Activated naive CD8-positive, alpha-beta T cell treated with anti-CD3 and anti-CD28 coated beads, Interleukin-2, amount 10 ng/mL, durations not matched to agents 7 days and 5 days (primary cell): ENCODE measurements at places on chromosomes 6 and 20. TPM values are rescaled to one million over a fixed set of nuclear protein-coding genes. Genes with fewer than 3 reads are reported as not detected.
A peak's percentile ranks its signal among the peaks of the same experiment; 100 is the strongest.

DNA sequence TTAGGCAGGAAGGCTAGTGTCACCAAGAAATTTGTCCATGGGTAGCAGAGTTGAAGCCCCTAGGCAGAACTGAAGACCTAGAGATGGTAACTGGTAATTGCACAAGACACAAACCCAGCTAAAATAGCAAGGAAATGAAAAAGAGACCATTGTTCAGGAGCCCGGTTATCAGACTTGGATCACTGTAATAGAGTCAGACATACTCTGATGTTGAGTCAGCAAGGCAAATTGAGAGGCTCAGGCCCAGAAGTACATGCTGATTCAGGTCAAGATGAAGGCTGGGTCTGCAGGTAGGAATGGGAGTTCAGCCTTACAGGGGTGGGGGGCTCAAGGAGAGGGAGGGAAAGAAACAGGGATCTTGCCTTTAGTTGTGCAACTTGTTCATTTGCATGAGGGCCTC lies 6.5 kb upstream of the TMEM242 start:
- H3K36me3 ChIP-seq = no peaks in the 10 kb centered on the region
- no peak for DNase-seq
- H3K4me1 ChIP-seq = peaks cover 4% of the 10 kb centered on the region

GRCh38 chr6:155444952-155445903 lies 10.4 kb downstream of the NOX3 start:
- peak overlapping the region; percentile 21 for H3K4me3 ChIP-seq
- H3K27ac ChIP-seq = peak overlapping the region; percentile 4
- H3K27me3 ChIP-seq = peaks cover 2% of the 10 kb centered on the region
- peaks cover 21% of the 10 kb centered on the region for H3K4me1 ChIP-seq

DNA sequence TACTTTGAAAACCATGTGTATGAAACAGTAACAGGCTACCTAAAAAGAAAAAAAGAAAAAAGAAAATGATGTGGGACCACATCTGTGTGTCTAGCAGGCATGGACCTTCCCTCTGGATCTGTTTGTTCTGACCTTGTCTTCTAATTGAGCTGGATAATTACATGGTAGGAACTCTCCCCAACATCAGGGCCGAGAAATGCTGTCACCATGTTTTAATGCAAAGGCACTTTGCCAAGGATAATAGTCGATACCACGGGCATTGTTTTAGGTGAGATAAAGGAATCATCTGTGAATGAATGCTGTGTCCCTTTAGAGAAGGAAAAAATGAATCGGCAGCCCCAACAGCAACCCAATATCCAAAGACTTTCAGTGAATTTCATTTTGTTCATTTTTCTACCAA lies 149.1 kb downstream of the ZDHHC14 start:
- DNase-seq = no peak
- peaks cover 40% of the 10 kb centered on the region for H3K4me1 ChIP-seq
- peaks cover 17% of the 10 kb centered on the region for H3K36me3 ChIP-seq
- H3K4me3 ChIP-seq = no peak overlapping the region

DNA sequence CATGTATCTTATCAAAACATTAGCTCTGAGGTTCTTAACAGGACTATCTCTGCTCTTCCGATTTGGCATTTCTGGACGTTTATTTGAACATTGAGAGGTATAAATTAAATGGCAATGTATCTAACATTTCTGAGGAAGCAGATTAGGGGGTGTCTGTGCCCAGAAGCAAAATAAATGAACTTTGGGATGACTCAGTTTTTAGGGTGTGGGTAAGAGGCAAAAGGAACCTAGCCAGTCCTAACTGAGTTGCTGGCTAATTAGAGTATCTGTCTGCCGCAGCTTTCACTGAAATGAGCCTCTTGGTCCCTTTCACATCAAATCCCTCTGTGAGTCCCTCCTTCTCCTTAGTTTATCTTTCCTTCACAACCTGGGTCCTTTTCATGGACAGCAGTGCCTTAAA lies 1.1 kb downstream of the RNF144B start:
- H3K27ac ChIP-seq = no peak overlapping the region
- no peak for DNase-seq
- peaks cover 22% of the 10 kb centered on the region for H3K4me1 ChIP-seq
- H3K27me3 ChIP-seq = peaks cover under 1% of the 10 kb centered on the region

The ANKRD6 gene
- 14.7 TPM for total RNA-seq

The BPIFA3 gene
- total RNA-seq = not detected

DNA sequence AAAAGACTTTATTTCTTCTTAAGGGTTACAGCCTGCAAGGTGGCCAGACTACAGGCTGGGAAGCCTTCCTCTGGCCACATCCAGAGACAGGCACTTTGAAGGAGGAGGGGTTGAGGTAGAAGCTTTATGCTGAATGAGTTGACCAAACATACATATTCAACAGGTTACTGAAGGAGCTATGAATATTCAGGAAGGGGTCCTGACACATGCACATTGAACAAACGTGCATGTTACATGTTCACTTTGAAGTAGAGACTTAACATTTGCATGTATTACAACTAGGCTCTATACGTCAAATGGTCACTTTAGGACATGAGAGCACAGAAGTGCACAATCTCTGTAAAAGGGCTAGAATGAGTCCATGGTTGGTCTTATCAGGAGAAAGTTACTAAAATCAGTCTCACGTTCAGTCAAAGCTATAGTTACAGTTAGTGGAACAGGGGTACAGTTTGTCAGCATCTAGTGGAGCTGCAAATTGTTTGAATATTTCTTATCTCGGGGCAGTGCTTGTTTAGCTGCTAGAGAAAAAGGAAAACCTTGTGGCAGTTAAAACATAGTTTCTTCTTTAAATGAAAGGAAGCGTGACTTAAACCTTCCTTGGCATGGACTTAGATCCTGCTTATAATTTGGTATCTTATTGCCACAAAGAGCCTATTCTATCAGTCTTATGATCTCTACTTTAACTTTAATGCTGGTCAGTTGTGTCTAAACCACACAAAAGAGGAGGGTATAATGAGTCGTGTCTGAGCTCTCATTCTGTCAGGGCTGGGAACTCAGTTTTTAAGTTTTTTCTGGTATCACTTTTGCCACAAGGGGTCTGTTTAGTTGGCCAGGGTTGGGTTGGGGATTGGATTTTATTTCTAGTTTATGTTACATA lies 4.6 kb upstream of the ZSCAN9 start:
- peaks cover 12% of the 10 kb centered on the region for H3K4me1 ChIP-seq
- no peaks in the 10 kb centered on the region for H3K36me3 ChIP-seq
- no peak overlapping the region for H3K27ac ChIP-seq

DNA sequence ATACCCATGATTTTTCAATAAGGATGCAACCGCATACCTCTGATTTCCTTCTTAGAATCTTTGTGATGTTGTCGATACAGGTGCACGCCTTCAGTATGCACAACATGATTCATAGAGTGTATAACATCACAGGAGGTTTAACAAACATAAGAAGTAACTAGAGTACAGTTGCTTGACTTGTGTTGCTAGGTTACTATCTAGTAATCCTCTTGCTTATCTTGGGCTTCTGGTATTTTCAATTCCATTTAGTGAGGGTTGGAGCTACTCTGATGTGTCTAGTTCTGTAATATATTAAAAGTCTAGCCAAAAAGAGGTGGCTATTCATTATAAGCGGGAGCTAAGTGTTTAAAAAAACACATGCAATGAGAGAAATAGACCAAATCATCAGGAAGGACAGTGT lies 85.5 kb upstream of the TENT5A start:
- no peaks in the 10 kb centered on the region for H3K36me3 ChIP-seq
- no peak overlapping the region for H3K4me3 ChIP-seq
- no peaks in the 10 kb centered on the region for H3K27me3 ChIP-seq

DNA sequence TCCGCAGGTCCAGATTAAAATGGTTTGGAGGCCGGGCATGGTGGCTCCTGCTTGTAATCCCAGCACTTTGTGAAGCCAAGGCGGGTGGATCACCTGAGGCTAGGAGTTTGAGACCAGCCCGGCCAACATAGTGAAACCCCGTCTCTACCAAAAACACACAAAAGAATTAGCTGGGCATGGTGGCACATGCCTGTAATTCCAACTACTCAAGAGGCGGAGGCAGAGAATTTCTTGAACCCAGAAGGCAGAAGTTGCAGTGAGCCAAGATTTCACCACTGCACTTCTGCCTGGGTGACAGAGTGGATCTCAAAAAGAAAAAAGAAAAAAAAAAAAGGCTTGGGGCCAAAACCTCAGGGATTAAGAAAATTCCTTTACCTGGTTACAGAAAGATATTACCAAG lies 30.5 kb downstream of the C6orf15 start:
- H3K27ac ChIP-seq = no peak overlapping the region
- no peaks in the 10 kb centered on the region for H3K36me3 ChIP-seq
- H3K4me3 ChIP-seq = no peak overlapping the region
- no peak for DNase-seq
- peaks cover 16% of the 10 kb centered on the region for H3K27me3 ChIP-seq

GRCh38 chr20:52031206-52031562 lies 160.4 kb downstream of the ZFP64 start:
- peaks cover 11% of the 10 kb centered on the region for H3K4me1 ChIP-seq
- DNase-seq = no peak
- H3K4me3 ChIP-seq = no peak overlapping the region

DNA sequence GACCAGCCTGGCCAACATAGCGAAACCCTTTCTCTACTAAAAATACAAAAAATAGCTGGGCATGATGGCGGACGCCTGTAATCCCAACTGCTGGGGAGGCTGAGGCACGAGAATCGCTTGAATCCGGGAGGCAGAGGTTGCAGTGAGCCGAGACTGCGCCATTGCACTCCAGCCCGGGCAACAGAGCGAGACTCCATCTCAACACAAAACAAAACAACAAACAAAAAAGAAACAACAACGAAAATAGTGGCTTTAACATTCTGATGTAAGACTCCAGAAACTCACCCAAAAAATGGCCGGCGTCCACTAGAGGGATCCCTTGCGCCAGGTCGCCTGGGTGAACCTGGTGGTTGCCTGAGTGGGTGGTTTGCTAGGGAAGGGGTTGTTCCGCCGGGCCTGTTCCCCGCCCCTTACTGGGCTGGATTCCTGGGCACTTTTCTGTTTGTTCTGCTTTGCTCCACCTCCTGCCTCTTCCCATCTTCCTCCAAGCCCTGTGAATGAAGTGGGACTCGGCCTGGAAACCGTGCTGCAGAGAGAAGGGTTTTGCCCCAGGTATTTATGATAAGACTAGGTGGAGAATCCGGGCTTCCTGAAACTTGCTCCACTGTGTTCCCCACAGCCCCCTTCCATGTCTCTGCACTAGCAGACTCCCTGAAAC lies 1.5 kb downstream of the PABPC1L start:
- peaks cover 17% of the 10 kb centered on the region for H3K36me3 ChIP-seq
- peaks cover 33% of the 10 kb centered on the region for H3K4me1 ChIP-seq
- peak overlapping the region; percentile 48 for H3K27ac ChIP-seq
- no peaks in the 10 kb centered on the region for H3K27me3 ChIP-seq
- peak; percentile 71 for DNase-seq
- peak overlapping the region; percentile 61 for H3K4me3 ChIP-seq

The ELOVL2 gene
- not detected for total RNA-seq

DNA sequence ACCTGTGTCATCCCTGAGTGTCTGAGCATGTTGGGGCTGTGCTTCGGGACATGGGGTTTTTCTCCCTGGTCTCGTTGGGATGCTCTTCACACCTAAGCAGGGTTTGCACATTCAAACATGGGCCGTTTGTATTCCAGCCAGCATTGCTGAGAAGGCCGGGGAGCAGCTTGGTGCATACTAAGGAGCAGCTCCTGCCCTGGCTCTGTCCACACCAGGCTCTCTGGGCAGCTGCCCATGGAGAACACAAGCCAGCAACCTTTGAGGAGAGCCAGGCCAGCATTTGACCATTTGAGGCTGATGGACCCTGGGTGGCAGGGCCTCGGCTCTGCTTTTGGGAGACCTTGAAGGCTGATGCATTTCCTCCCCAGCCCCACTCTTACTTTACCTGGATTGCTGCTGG lies 92.1 kb downstream of the PHACTR3 start:
- H3K27ac ChIP-seq = no peak overlapping the region
- DNase-seq = no peak
- H3K27me3 ChIP-seq = peaks cover 2% of the 10 kb centered on the region

GRCh38 chr20:24638591-24639548 lies 169.4 kb downstream of the SYNDIG1 start:
- no peaks in the 10 kb centered on the region for H3K4me1 ChIP-seq
- no peak overlapping the region for H3K4me3 ChIP-seq
- H3K36me3 ChIP-seq = no peaks in the 10 kb centered on the region
- peaks cover 2% of the 10 kb centered on the region for H3K27me3 ChIP-seq
- no peak for DNase-seq

DNA sequence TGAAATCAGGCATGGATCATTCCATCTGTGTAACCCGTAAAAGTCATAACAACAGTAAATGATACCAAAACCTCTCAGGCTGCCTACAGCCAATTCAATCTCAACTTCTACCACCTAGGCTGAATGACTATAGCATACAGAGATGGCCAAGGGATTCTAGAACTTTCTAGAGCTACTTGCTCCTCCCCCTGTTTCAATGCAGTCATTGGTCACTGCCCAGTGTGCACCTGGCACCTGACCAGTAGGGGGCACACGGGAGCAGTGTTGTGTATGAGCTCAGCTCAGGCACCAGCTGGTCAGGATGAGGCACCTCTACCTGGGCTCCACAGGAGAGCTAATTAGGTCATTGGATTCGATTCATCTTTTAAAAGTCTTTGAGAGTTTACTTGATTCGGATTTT lies 86.2 kb downstream of the PLEKHG1 start:
- H3K27ac ChIP-seq = no peak overlapping the region
- H3K36me3 ChIP-seq = no peaks in the 10 kb centered on the region
- H3K4me3 ChIP-seq = no peak overlapping the region
- DNase-seq = peak; percentile 41
- H3K27me3 ChIP-seq = peaks cover 2% of the 10 kb centered on the region

DNA sequence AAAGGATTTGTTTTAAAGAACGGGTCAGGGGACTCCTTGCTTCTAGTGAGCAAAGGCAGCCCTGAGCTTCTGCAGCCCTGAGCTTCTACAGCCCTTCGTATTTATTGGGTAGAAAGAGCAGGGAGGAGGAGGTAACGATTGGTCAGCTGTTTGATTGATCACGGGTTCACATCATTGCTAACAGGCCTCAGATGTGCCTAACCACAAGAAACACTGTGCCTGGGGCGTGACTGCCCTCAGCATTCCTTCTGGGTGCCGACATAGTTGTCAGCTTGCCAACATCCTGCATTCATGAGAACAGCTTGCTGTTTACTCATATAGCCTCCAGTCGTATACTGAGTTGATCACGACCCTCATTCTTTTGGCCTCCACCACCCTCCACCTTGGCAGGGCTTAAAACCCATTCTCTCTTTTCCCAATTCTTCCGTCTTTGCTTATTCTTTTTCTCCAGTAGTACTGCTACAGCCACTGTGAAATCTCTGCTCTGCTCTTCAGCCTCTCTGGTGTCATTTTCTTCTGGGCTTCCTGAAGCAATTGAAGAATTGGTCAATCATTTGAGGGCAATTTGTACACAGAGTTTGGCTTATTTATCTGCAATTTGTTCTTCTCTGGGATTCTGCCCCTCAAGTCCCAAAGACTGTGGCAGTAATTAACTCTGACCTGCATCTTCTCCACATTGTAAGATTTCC lies 25.4 kb upstream of the NOP56 start:
- H3K27ac ChIP-seq = no peak overlapping the region
- no peak overlapping the region for H3K4me3 ChIP-seq
- no peaks in the 10 kb centered on the region for H3K36me3 ChIP-seq

- H3K36me3 ChIP-seq = no peaks in the 10 kb centered on the region
- no peak overlapping the region for H3K27ac ChIP-seq
- no peak for DNase-seq
- no peak overlapping the region for H3K4me3 ChIP-seq
Measured at GRCh38 chr6:98324446-98324845, 509.9 kb upstream of the POU3F2 start.

The SLC17A9 gene
- 43.5 TPM for total RNA-seq
